Heart left ventricle (tissue), 16 donors: ENCODE measurements at places on chromosomes 2 and 18. TPM values are rescaled to one million over a fixed set of nuclear protein-coding genes. Genes with fewer than 3 reads are reported as not detected.

The ABHD1 gene
- 3.9 TPM for total RNA-seq

The CD207 gene
- total RNA-seq: 0.17 TPM

The PFN4 gene
- total RNA-seq: 0.50 TPM

DNA sequence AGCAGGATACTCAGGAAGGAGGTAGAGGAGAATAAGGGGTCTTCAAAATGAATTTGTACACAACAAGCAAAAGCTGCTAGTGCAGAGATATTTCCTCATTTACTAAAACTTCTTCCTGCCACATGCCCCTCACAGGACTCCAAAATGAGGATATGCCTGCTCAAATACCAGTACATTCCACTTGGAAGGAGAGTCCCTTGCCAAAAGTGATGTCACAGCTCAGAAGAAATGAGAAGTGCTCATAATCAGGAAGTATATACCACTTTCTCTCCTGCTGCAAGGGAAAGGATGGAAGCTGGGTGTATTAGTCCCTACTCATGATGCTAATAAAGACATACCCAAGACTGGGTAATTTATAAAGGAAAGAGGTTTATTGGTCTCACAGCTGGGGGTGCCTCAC is 87.7 kb upstream of the FSHR start:
- DNase-seq: no peak

- no peak for DNase-seq
These were observed 10.0 kb downstream of the ADD2 start for GRCh38 chr2:70757966-70758365.

GRCh38 chr2:70557171-70557838 is 3.7 kb upstream of the TGFA start:
- no peak for DNase-seq

- no peak for DNase-seq
These were observed 318.0 kb downstream of the FIGN start for GRCh38 chr2:163417596-163418337.

- DNase-seq: no peak
These were observed 28.6 kb downstream of the PPP1R1C start for GRCh38 chr2:182014284-182014683.

- DNase-seq: no peak
These were observed 5.7 kb downstream of the TCF23 start for GRCh38 chr2:27154488-27154887.

DNA sequence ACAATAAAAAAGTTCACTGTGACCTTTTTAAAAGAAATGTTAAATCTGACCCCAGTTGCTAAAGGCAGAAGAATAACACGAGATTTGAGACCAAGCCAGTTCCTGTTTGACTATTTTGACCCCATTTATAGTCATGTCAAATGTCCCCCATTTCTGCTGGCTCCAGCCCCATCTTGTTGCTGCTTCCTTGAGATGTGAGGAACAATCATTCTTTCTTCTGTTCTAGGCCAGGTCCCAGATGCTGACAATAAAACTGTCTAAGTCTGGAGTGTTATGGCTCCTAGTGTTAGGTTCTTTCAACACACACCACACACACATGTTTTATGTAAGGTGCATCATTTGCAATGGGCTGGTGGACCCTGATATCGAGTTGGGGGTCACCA is 92.0 kb upstream of the CYP1B1 start:
- DNase-seq: no peak
